ENCODE measurements at places on chromosomes 3 and 15.

DNA sequence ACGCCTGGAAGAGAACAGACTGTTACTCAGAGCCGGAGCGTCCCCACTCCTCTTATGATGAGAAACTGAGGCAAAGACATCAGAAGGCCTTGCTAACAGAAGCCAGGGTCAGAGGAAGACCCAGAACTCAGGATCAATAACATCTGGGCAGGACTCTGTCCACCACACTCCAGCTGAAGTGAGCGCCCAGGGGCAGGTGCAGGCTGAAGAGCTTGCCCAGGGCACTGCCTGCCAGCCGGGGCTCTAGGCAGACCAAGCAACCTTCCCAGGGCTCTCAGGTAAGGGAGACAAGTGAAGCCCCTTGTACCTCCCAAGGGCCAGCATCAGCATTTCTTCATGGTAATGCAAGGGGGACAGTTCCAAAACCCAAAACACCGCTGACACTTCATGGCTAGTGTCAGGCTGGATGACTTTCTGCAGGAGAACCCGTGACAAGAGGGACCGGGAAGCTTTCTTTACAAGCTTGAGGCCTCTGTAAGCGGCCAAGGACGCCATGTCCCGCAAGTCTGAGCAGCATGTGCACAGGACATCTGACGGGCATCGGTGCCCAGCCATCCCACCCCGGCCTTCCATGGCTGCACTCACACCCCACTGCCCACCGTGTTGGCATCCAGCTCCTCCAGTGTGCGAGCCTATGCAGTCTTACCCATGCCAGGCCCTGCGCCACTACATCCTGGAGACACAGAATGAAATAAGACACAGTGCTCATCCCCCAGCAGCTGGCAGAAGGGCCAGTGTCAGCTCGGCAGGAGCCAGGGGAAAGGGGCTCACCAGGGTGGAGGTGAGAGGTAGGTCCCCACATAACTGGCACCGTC is 14.1 kb downstream of the XXYLT1 start:
- DNase-seq: no peak

- DNase-seq: peak; percentile 66
Measured at GRCh38 chr3:173410849-173411248, 13.3 kb downstream of the NLGN1 start.

GRCh38 chr3:40312661-40313226 is 3.2 kb downstream of the EIF1B start:
- no peak for DNase-seq

DNA sequence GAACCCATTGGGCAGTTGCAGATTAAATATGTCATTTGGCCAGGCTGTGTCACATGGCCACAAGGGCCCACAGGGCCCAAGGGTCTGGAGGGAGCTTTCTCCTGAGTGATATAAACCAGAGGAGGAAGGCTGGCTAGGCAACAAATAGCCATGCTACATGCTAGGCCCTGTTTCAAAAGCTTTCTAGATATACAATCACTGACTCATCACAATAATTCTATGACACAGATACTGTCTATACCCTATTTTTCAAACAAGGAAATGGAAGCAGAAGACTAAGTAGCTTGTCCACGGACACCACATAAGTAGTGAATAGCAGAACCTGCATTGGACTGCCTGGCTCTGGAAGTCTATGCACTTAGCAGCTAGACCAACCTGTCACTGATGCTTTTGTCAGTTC is 625.4 kb downstream of the NTRK3 start:
- DNase-seq: no peak

GRCh38 chr3:69906351-69906966 is 93.1 kb upstream of the SAMMSON start:
- no peak for DNase-seq

DNA sequence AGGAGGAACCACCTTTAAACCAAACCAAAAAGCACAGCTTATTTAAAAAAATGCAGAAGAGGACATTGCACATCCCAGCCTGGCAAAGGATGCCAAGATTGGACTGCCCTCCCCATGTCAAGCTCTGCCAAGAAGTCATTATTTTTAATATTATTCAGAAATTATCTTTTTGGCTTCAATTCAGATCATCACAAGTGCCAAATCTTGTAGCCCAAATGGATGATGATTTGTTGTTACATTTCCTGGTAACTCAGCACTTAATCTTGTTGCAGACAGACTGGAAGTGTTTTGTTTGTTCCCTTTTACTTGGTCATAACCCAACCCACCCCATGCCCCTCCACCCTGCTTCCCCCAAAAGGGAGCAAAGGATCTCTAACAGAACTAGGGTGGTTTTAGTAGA is 28.1 kb upstream of the LXN start:
- no peak for DNase-seq

- no peak for DNase-seq
Measured at GRCh38 chr15:85480923-85481322, 100.5 kb downstream of the AKAP13 start.

DNA sequence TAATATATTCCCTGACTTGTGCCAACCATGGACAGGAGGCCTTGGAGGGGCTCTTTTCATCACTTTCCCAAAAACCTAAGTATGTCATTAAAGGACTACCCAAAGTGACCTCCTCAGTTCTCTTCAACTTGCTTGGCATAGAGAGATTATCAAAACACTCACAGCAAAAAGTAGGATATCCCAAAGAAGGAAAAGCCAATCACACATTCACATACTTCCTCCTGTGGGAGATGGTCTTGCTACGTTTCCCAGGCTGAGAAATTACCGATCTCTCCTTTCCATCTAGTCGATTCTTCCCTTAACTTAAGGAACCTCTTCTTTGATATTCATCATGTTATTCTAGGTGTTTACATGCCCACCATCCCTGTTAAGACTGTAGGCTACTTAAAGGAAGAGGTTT is 9.1 kb downstream of the DPPA4 start:
- DNase-seq: no peak

GRCh38 chr3:162334537-162334936 is 837.9 kb downstream of the OTOL1 start:
- DNase-seq: no peak
